HCEC 1CT (cell line): ENCODE measurements at places on chromosomes 5 and 9.

GRCh38 chr9:28600226-28600625 is 1026.9 kb upstream of the C9orf72 start:
- DNase-seq, result no peak

DNA sequence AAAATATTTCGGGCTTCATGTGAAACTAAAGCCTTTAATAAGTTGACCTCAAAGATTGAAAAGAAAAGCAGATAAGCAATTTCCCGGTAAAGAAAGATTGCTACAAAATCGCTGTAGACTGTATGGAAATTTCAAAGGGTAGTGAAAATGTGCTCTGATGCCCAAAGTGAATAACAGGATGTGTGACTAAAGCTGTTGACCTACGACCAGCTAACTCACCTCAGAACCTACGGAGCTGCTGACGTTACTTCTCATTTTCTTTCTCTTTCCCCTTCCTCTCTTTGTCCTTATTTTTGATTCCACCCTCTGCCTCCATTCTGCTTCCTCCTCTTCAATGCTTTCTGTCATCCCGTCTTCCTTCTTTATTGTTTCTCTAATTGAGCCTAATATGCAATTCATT is 103.2 kb downstream of the PDE4D start:
- DNase-seq, result peak; percentile 38

DNA sequence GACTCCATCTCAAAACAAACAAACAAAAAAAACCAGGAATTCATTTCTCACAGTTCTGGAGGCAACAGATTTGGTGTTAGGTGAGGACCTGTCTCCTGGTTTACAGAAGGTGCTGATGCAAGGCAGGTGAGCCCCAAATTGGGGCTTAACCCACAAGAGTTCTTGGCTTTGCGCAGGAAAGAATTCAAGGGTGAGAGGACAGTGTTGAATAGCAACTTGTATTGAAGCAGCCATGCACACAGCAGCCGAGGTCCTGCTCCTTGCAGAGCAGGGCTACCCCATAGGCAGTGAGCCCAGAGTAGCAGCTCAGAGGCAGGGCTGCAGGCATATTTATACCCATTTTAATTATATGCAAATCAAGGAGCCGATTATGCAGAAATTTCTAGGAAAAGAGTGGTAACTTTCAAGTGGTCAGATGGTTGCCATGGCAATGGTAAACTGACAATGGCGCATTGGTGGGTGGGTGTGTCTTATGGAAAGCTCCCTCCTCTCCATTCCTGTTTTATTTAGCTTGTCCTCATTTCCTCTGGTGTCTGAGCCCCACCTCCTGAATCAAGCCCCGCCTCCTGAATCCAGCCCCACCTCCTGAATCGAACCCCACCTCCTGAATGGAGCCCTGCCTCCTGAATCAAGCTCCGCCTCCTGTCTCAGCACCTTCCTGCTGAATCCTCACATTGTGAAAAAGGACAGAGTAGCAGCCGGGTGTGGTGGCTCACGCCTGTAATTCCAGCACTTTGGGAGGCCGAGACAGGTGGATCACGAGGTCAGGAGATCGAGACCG is 34.5 kb upstream of the COL5A1 start:
- DNase-seq, result no peak

DNA sequence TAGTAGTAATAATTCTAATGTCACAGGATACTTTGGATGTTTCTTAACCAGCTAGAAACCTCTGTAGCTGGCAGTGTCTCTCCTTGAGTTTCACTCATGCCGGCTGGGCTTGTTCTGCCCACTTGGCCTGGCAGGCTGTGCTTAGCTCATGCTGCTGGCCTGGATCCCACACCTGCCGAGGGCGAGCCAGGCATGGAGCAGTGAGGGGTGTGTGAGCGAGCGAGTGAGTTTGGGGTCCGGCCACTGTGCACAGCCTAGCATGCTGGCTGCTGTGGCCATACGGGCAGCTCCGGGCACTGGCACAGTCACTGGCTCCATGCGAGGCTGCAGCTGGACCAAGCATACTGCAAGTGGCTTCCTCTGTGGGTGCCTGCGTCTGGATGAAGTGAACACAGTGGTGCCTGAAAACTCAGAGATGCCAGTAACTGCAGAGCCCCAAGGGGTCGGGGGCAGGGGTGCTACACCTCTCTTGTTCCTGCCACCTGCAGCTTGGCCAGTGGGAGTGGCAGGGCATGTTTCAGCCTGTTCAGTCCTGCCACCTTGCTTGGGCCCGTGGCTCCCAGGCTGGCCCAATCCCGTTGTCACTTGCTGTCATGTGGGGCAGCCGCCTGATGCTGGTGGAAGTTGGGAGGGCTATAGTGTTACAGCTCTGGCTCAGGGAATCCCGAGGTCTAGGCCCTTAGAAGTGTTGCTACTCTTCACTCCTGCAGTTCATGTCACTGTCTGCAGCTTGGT is 9.9 kb downstream of the FSD1L start:
- DNase-seq, result no peak

DNA sequence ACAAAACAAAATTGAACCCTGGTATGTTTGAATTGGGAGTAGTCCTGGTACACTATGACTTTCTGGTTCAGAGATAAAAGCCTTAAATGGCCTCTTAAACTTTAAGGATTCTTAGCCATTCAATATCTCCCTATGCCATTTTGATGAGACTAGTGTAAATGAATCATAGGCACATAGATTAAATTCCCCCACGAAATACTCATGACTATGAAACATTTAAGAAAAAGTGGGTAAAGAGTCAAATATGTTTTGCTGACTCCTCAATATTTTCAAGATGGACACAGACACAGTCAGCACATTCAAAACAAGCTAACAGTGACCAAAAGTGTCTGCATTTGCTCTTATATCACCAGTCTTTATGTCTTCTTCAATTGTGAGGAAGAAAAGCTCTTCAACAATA is 278.3 kb downstream of the PDE4D start:
- DNase-seq, result peak; percentile 84

GRCh38 chr9:120214332-120214731 is 365.6 kb downstream of the CDK5RAP2 start:
- no peak for DNase-seq

- no peak for DNase-seq
These were observed 17.5 kb downstream of the ABO start for GRCh38 chr9:133257465-133257956.

DNA sequence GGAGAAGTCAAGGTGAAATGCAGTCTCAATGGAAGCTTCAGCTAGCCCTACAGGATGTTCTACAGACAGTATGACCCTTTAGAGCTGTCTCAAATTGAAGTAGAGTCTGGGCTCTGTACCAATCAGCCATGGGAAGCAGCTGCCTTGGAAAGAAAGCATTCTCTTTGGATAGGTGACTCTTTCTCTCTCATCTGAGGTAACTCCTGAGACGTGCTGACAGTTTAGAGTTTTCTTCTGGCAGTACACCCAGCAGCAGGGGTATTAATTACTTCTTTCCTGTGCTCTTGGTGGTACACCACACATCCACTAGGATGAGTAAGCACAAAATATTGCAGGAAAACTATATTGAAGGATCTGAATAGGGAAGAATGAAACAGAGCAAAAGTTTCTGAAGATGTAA is 329.6 kb upstream of the RGMB start:
- no peak for DNase-seq

- DNase-seq, result no peak
These were observed 497.7 kb downstream of the BRINP1 start for GRCh38 chr9:118871531-118871930.

- peak; percentile 70 for DNase-seq
These were observed 179.6 kb upstream of the SGCD start for GRCh38 chr5:156147261-156147943.

DNA sequence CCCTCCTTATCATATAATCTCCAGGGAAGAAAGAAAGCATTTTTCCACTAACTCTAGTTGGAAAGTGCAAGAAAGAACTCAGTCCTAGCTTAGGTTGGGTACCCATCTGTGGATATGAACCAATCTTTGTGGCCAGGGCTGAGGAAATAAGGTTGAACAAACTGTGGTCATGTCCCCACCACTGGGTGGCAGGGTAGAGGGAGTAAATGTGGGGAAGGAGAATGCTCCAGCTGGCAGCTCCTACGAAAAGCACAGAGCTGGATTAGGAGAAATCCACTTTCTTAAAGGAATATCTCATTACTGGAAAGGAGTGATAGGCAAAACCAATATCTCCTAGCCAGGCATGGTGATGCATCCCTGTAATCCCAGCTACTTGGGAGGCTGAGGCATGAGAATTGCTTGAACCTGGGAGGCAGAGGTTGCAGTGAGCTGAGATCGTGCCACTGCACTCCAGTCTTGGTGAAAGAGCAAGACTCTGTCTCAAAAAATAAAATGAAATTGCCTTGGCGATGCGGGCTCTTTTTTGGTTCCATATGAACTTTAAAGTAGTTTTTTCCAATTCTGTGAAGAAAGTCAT is 175.1 kb downstream of the CCDC192 start:
- DNase-seq, result peak; percentile 52

- no peak for DNase-seq
These were observed 21.1 kb downstream of the TERT start for GRCh38 chr5:1273745-1274144.

- no peak for DNase-seq
These were observed 63.4 kb downstream of the RAPGEF1 start for GRCh38 chr9:131676431-131676972.

DNA sequence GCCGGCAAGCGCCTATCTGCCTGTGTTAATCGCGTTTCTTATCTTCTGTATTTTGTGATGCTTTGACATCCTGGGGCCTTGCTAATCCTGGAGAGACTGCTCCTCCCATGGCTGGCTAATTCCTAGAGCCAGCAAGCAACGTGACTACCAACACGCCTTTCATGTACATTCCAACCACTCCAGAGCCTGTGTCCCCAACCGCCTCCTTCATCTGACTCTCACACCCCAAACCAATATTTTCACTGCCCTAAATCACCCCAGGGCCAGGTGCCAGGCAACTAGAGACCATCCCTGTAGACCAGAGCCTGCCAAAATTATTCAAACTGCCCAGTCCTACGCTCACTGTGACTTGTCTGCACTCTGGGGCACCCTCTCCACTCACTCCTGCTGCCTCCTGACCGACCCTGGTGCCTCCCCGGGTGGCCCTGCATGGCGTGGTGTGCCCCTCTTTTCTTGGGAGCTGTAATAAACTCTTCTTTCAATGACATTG is 50.5 kb upstream of the COL5A1 start:
- DNase-seq, result no peak

DNA sequence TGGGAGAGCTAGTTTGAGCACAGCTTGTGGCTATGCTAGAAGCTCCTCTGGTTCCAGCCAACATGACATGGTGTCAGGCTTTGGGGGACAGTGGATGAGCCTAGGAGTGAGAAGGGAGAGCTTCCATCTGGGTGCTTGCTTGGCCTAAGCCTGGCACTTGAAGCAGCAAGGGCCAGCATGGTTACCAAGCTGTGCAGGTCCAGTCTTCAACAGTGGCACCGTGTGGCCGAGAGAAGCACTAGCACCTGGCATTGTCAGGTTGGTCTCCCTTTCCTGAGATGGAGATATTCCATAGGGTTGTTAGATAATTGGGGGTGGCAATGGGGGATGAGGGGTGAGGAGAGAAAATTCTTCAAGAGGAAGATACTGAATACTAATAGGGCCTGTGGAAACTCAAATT is 261.9 kb downstream of the PBX3 start:
- no peak for DNase-seq

- no peak for DNase-seq
These were observed 530.4 kb upstream of the PTPRD start for GRCh38 chr9:11142965-11143738.

GRCh38 chr5:29720954-29721353 is 1472.5 kb upstream of the CDH6 start:
- DNase-seq, result no peak

DNA sequence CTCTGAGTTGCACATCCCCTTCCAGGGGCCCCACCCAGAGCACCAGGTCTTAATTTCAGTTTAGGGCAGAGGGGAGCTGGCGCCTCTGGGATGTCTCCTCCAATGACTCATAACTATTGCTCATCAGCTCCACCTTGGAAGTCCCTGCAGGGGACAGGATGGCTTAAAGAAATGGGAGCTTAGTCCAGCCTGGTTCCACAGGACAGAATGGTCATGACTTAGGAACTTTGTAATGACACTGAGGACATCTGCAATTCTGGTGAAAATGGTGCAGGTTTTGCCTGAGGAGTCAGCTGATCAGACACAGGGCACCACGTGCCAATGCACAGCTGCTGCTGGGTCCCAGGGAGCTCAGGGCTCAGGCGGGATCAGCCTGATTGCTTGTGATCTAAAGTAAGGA is 16.4 kb upstream of the PPP1R26 start:
- DNase-seq, result peak; percentile 42

DNA sequence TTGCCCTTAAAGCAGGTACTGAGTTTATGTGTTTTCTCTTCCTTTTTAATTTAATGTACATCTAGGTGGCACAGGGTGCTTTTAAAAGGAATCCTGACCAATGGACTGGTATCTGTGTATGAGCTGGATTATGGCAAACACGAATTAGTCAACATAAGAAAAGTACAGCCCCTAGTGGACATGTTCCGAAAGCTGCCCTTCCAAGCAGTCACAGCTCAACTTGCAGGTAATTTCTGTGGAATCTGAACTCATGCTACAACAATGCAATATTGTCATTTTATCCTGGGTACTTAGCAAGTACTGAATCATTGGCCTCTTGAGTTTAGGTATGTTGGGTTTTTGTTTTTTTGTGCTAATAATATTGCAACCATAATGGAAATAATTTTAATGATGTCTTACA is 14.4 kb upstream of the TMOD1 start:
- peak; percentile 52 for DNase-seq

- no peak for DNase-seq
These were observed 236.1 kb upstream of the CDH12 start for GRCh38 chr5:23089286-23089685.
